ENCODE measurements at places on chromosomes 3 and 15.

GRCh38 chr3:15405448-15406050 lies 21.8 kb downstream of the METTL6 start:
- peaks cover under 1% of the 10 kb centered on the region for H3K4me1 ChIP-seq
- H3K36me3 ChIP-seq: no peaks in the 10 kb centered on the region
- no peaks in the 10 kb centered on the region for H3K27me3 ChIP-seq
- H3K27ac ChIP-seq: no peak overlapping the region
- H3K4me3 ChIP-seq: no peak overlapping the region

GRCh38 chr3:12287727-12288181 lies 1.1 kb upstream of the PPARG start:
- H3K27ac ChIP-seq: no peak overlapping the region
- H3K4me1 ChIP-seq: no peaks in the 10 kb centered on the region
- H3K27me3 ChIP-seq: peaks cover 16% of the 10 kb centered on the region
- DNase-seq: no peak
- no peak overlapping the region for H3K4me3 ChIP-seq
- H3K36me3 ChIP-seq: no peaks in the 10 kb centered on the region

DNA sequence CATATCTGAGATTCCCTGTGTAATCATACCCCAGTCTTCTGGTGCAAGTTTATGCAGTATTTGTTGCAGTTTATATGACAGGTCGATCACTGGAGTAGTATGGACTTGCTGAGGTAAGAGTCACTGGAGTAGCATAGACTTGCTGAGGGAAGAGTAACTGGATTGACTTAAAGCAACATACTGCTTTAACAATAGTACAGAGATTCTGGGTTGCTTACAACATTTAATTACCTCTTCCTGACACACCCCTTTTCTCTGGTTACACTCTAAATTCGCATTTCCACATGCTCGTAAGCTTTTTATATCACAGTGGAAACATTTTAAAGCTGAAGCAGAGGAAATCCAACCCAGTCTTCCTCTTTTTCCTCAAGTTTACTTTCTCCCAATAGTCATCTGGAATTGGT lies 11.8 kb downstream of the AAGAB start:
- no peaks in the 10 kb centered on the region for H3K27me3 ChIP-seq
- H3K27ac ChIP-seq: no peak overlapping the region
- peak overlapping the region; percentile 36 for H3K4me3 ChIP-seq
- peaks cover 32% of the 10 kb centered on the region for H3K4me1 ChIP-seq

DNA sequence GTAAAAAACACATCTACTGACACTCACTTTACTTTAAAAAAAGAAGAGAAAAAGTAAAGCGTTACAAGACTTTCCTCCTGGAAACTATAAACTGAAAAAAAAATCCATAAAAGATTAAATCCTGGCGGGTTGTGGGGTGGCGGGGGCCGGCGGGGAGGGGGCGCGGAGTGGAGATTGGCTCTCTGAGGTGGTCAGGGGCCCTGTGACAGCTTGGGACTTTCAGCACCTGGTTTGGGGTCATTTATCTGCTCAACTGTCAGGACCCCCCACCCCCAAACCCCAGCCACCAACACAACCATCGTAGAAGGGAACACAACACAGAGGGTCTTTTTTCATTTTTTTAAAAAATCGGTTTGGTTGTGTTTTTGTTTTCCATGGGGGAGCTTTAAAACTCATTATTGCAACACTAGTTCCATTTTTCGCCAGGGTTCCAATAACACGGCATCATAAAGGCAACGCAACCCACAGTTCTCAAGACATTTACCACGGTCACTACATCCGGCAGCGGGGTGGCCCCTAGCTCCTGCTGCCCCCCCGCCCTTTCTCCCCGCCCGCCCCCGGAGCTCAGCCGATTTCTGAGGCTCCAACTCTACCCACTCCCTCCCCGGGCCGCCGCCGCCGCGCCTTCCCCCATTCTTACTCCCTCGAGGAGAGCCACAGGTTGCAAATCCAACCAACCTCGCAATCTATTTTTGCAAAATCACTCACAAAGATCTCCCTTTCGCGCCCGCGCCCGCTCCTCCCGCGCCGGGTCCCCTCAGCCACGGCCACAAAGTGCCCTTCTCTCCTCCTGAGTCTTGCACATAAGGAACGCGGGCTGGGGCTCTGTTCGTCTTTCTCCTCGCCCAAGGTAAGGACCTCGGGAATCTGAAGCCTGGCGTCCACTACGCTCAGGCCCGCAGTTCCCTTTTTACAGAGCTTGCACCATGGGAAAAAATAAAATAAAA lies 1.8 kb downstream of the BCL6 start:
- H3K4me3 ChIP-seq: peak overlapping the region; percentile 98
- peaks cover 32% of the 10 kb centered on the region for H3K27me3 ChIP-seq
- H3K27ac ChIP-seq: peak overlapping the region; percentile 96

DNA sequence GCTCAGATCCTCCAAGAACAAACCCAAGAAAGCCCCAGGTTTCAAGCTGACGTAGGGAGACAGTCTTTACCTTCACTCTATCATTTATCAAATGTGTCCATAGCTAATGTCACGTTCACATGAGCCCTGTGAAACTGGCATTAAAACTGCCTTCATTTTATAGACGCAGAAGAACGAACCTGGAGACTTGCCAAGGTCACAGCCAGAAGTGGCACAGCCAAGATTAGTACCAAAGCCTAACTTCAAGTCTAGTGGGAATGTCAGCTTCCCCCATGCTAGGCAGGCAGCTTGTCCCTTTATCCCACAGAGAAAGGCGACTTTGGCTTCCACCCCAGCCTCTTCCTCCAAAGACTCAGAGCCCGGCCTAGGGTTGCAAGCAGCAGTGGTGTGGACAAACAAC lies 517.2 kb downstream of the SHQ1 start:
- no peaks in the 10 kb centered on the region for H3K36me3 ChIP-seq
- peaks cover 3% of the 10 kb centered on the region for H3K27me3 ChIP-seq
- no peak overlapping the region for H3K27ac ChIP-seq
- H3K4me3 ChIP-seq: no peak overlapping the region

DNA sequence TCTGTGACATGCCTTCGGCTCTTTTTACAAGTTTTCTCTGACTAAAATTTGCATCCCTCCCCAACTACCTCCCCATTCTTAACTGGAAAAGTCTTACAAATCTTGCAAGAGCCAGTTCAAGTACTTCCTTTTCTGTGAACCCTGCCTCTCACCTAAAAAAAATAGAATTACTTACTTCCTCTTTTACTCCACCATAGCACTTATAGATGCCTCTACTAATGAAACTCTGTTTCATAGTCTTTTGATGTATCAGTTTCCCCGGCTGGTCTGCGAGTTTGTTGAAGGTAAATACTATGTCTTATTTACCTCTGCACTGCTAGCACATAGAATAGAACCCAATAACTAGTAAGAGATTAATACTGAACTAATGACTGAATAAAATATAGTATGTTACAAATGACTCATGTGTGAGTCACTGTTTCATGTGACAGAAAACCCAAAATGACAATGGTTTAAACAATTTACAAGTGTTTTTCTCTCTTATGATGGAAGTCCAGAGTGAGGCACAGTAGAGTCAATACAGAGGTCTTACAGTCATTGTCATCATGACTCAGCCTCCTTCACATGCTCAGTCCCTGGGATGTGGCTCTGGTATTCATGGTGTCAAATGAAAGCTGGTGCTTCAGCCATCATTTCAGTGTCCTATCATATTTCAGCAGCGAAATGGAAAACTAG lies 393.5 kb downstream of the RSL24D1 start:
- H3K4me1 ChIP-seq: peaks cover 11% of the 10 kb centered on the region
- no peaks in the 10 kb centered on the region for H3K36me3 ChIP-seq
- peaks cover 1% of the 10 kb centered on the region for H3K27me3 ChIP-seq
- no peak overlapping the region for H3K4me3 ChIP-seq

DNA sequence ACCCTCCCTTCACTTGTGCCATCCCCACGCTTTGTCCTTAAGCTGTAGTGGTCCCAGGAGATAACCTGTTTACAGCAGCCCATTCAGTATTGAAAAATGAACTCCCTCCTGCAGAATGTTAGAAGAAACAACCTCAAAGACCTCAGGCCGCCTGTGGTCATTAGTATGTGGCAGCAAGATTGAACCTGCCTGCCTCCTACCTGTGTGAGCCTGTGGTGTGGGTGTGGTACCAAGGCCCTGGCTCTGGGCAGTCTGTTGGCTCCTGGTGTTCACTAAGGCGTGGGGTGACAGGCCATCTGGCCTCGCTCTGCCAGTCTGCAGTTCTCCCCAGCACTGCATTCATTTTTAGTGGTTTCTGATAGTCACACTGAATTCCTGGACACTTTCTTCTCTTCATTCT lies 21.0 kb downstream of the LSM3 start:
- H3K4me3 ChIP-seq: no peak overlapping the region
- DNase-seq: no peak
- peaks cover 2% of the 10 kb centered on the region for H3K27me3 ChIP-seq
- H3K36me3 ChIP-seq: peaks cover 26% of the 10 kb centered on the region
- H3K4me1 ChIP-seq: peaks cover 4% of the 10 kb centered on the region

DNA sequence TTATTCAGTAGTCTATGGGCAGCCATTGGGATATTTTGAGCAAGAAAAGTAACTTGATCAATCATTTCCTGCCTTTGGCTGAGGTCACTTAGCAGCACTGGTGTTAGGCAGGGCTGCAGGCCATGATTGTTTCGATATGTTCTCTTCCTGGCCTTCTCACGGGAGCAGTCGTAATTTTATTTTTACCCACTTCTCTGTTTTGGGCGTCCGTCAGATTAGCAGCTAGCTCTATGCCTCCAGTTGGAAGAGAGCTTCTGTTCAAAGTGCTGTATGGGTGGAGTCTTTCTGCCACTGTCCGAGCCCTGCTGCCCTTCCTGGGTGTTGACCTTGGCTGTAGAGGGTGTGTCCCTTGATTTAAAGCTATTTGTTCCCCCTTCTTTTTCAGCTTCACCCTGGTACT lies 123.4 kb upstream of the ROPN1 start:
- H3K4me1 ChIP-seq: no peaks in the 10 kb centered on the region
- H3K27ac ChIP-seq: no peak overlapping the region
- no peak for DNase-seq

DNA sequence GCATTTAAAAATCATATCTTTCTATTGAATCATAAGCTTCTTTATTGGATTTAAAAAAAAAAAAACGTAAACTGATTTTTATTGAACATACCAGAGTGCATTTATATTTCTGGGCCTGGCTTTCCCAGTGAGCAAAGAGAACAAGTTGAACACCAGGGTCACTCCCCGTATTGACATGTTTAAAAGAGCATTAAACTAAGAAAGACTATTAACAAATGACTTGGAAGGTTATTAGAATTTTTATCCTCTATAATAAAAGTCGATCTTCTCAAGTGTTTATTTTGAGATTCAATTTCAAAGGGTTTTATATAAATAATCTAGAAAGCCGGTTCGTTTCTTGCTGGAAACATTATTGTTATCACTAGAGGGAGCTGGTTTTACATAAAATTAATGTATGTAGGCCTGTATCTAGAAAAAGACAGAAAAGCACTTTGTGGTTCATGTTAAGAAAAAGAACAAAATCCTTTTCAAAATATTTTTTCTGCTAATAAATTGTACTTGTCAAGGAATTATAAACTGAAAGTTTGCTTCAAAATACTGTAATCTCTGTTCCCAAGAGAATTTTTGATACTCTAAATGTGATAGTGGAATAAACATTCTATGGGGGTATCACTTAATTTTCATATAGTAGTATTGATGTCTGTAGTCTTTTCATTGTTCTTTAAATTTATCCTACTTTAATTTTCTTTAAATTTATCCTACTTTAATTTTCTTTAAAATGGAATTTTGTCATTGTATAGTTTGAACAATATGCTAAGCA lies 321.8 kb upstream of the MME start:
- H3K4me3 ChIP-seq: no peak overlapping the region
- no peaks in the 10 kb centered on the region for H3K36me3 ChIP-seq
- no peak for DNase-seq
- H3K4me1 ChIP-seq: no peaks in the 10 kb centered on the region
- no peak overlapping the region for H3K27ac ChIP-seq

- peaks cover 2% of the 10 kb centered on the region for H3K27me3 ChIP-seq
- no peak overlapping the region for H3K4me3 ChIP-seq
- no peak for DNase-seq
- no peaks in the 10 kb centered on the region for H3K4me1 ChIP-seq
These were observed 408.2 kb upstream of the TGFBR2 start for GRCh38 chr3:30198162-30198561.

- H3K4me1 ChIP-seq: no peaks in the 10 kb centered on the region
- H3K27me3 ChIP-seq: no peaks in the 10 kb centered on the region
- DNase-seq: no peak
- no peak overlapping the region for H3K4me3 ChIP-seq
These were observed 32.8 kb downstream of the COPS2 start for GRCh38 chr15:49122541-49123062.

DNA sequence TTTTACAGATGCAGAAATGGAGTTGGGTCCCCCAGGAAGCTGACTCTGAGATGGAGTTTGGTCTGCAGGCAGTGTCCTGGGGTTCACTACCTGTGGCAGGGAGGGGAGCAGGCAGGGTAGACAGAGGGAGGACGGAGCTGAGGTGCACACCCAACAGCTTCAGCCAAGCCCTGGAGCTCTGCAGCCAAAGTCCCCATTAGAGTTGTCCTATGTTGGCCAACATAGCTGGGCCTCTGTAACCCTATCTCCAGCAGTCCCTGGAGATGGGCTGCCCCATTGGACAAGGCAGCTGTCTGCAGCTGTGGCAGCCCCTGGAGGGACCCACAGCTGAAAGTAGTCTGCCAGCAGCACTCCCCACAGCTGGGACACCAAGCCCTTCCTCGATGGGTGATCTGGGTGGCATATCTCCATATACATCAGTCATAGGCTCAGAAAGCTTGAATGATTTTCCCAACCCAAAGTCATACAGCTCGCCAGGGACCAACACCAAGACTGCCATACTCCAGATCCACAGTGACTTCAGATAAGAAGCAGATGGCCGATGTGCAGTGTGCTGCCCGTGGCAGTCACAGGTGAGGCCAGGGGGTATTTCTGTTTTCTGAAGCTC lies 31.9 kb downstream of the STARD5 start:
- H3K36me3 ChIP-seq: peaks cover 4% of the 10 kb centered on the region
- H3K27ac ChIP-seq: peak overlapping the region; percentile 99
- H3K27me3 ChIP-seq: peaks cover 3% of the 10 kb centered on the region
- H3K4me1 ChIP-seq: peaks cover 91% of the 10 kb centered on the region

DNA sequence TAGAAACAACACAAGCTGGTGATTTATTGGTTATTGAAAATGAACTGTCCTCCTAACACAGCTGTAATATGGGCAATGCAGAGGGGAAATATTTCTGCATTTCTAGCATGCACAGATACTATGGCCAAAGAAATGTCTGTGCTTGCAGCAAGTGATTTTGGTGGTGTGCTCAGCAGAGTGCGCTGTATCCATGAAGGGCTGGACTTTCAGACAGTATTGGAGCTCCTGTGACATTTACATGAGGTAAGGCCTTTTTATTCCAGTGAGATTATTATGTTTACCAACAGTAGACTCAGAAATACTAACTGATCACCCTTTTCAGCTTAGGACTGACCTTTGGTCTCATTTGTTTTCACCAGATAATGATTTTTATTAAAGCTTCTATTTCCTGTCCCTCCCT lies 1302.6 kb upstream of the EPHA6 start:
- DNase-seq: no peak
- H3K27me3 ChIP-seq: no peaks in the 10 kb centered on the region
- no peaks in the 10 kb centered on the region for H3K4me1 ChIP-seq
- no peaks in the 10 kb centered on the region for H3K36me3 ChIP-seq

GRCh38 chr3:104388619-104389018 lies 978.1 kb upstream of the ALCAM start:
- no peaks in the 10 kb centered on the region for H3K27me3 ChIP-seq
- no peaks in the 10 kb centered on the region for H3K36me3 ChIP-seq
- no peaks in the 10 kb centered on the region for H3K4me1 ChIP-seq

Data from immature natural killer cell (primary cell).